ENCODE measurements at places on chromosomes 2 and 18.

- peak; percentile 54 for DNase-seq
Observed at GRCh38 chr18:21741562-21742314, 1.1 kb downstream of the MIB1 start.

DNA sequence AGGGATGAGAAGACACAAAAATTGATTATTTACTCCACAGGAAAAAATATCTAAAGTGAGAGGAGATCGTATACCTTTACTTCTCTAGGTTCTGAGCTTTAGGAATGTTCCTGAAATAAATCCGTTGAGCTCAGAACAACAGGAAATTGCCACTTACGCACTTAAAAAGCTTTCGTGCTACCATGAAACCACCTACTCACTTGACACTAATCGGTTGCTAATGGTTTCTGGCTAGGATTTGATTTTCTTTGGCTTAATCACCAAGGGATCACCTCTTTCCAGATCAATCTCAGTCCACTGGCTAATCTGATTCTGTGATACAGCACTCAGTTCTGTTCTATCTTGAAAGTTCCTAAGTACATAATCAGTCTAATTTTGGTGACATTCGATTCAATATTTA lies 419.6 kb downstream of the DLGAP1 start:
- DNase-seq: peak; percentile 60

DNA sequence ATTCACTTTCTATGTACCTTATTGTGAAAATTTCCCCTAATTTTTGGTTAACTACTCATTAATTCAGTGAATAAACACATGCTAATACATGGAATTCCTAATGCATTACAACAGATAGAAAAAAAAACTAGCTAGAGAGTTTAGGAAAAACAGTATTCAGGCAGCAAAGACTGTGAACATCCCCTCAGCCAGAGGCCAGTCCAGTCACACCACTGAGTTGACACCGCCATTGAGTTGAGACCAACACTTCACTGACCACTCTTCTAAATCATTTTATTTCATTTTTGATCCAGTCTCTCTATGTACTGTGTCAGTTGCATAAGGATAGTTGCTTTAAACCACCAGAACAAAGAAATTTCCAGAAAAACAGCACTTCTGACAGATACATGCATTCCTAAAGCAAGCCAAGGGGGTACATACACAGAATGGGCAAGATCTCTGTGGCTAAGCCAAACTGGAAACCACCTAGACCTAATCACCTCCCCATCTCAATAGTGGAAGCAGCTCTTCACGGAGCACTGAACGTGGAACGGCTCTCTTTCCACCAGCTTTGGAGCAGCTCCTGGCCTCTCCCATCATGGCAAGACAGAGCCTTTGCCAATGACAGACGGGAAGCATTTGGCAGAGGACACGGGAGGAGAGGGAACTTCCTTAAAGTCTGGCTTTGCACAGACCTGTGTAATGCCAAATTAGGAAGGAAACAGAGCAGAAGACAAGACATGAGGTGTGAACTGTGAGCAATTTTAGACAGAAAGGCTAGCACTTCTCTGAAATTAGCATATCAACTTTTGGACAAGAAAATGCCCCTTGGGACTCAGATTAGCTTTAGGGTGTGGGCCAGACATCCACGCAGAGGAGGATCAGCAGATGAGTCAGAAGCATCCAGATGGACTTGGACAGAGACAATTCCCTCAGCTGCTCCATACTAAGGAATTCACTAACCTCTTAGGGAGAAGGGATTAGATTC lies 36.4 kb downstream of the CACNB4 start:
- no peak for DNase-seq

DNA sequence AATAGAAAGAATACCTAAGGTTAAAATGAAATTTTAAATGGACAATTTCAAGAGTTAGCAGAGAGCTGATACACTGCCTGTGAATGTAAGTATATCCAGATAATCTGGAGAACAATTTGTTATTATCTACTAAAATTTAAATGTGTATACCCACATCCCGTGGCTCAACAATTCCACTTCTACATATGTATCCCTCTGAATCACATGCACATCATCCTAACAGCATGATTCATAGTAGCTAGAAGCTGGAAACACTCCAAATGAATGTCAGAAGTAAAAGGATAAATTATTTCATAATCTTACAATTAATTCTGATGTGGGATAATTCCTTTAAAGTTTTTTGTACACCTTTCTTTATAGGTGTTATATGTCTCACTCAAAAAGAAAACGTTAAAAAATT lies 87.9 kb downstream of the CNTNAP5 start:
- no peak for DNase-seq

GRCh38 chr18:44458777-44459176 lies 221.9 kb upstream of the SETBP1 start:
- peak; percentile 3 for DNase-seq

- DNase-seq: no peak
Observed at GRCh38 chr2:136206613-136207012, 88.7 kb upstream of the CXCR4 start.

DNA sequence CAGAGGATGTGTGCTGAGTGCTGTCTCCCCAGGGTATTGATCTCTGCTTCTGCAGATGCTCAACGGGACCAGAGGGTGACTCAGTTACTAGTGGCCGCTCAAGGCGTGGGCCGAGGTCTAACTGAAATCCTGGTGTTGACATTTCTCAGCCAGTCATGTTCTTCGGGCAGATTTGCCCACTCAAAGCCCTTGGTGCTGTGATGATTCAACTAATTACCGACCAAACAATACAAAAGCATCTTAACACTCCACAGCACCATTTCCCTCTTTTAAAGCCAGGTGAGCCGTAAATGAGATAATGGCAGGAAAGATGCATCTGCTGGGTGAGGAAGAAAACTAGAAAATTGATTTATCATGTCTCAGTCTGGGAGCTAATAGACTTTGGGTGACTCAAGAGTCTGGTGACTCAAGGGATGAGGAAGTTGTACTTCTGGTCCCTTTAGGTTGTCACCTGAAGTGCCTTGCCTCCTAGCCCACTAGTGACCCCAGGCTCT lies 32.7 kb upstream of the PRLH start:
- no peak for DNase-seq

GRCh38 chr2:69151931-69152330 lies 139.0 kb downstream of the ANTXR1 start:
- no peak for DNase-seq

DNA sequence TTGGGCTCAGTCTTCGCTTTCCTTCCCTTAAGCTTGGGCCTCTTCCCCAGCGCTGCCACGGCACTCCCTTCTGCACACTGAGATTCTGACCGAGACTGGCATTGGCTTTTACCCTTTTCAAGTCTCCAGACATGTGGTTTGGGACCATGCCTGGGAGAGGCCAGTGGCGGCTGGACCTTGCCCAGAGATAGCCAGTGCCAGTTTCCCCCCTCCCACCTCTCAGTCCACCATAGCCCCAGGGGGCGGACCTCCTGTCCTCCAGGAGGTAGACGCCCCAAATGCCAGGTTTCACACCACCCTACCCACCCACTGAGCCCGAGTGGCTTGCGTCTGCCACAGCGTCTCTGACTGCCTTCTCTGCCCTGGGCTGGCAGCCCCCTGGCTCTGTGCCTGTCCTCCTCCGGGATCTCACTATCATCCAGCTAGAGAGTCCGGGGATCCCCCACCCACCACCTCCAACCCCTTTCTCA lies 47.7 kb downstream of the INPP5D start:
- DNase-seq: no peak

Data from mesendoderm (in vitro differentiated cells).